Fibroblast of skin of right quadriceps (primary cell): ENCODE measurements at places on chromosomes 4 and X.

DNA sequence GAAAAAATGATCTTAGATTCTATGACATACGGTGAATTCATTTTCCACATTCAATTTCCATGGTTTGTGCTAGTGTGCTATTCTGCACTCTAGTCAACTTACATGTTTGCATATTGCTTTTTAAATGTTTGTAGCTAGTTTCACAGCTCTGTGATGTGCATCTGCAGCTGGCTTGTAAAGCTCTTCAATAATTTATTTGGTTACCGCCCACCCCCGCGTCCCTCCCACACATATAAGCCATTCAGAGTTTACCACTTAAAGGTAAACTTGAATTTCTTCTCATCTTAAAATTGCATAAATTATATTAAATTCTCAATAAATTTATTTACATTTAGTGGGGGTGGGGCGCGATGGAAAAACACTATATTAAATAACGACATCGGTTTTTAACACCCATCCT is 291 bp upstream of the NBDY start:
- DNase-seq = peak; percentile 17

DNA sequence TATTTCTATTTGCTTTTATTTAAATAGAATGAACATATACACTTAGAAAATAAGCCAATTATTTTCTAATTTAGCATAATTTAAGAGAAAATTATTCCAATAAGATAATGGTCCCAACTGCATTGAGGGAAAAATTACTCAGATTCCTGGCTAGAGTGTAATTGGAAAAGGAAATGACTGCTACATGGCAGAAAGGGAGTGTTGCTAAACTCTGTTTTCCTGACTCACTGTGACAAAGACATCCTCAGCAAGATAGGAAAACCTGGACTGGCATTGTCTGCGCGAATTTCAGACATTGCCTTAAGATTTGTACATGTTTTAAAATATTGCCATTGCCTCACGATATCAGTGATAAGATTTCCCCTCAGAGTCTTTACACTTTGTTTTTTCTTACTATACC is 8.2 kb downstream of the TNIP3 start:
- DNase-seq = peak; percentile 90

GRCh38 chrX:3134316-3134945 is 93.2 kb downstream of the ARSF start:
- peak; percentile 69 for DNase-seq

- peak; percentile 40 for DNase-seq
Observed at GRCh38 chr4:106238820-106239420, 77.1 kb downstream of the TBCK start.

DNA sequence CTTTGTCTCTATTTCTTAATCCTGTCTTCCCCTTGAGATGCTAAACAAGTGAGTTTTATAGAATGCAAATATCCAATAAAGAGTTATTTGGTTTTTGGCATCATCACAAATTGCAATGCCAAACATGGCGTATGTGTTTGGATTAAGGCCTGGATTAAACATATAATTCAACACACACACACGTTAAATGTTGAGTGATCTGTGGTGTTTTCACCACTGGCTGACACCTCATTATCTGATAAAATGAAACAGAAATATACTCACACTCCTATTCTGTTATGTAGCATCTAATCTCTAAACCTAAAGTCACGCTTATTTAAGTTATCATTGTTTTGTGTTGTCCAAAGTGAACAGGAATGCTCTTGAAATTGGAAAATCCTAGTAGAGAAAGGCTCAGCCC is 506.2 kb downstream of the FSTL5 start:
- no peak for DNase-seq

- peak; percentile 1 for DNase-seq
Observed at GRCh38 chrX:138775517-138775916, 64.0 kb upstream of the FGF13 start.

DNA sequence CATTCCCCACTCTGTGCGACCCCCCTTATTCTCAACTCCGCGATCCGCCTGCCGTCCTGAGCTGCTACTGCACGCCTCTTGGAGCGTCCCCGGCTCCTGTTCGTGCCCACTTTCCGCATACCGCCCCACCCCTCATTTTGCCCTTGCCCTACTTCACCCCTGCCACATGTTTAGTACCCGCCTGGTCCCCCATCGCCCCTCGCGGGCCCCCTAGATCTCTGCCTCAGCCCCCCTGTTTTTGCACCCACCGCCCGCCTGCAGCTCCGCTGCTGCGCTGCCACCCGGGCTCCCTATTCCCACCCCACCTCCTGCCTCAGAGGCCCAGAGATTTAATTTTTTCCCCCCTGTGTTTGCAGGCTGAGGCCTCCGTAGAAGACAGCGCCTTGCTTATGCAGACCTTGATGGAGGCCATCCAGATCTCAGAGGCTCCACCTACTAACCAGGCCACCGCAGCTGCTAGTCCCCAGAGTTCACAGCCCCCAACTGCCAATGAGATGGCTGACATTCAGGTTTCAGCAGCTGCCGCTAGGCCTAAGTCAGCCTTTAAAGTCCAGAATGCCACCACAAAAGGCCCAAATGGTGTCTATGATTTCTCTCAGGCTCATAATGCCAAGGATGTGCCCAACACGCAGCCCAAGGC is 1.4 kb downstream of the MAGED1 start:
- DNase-seq = peak; percentile 21

DNA sequence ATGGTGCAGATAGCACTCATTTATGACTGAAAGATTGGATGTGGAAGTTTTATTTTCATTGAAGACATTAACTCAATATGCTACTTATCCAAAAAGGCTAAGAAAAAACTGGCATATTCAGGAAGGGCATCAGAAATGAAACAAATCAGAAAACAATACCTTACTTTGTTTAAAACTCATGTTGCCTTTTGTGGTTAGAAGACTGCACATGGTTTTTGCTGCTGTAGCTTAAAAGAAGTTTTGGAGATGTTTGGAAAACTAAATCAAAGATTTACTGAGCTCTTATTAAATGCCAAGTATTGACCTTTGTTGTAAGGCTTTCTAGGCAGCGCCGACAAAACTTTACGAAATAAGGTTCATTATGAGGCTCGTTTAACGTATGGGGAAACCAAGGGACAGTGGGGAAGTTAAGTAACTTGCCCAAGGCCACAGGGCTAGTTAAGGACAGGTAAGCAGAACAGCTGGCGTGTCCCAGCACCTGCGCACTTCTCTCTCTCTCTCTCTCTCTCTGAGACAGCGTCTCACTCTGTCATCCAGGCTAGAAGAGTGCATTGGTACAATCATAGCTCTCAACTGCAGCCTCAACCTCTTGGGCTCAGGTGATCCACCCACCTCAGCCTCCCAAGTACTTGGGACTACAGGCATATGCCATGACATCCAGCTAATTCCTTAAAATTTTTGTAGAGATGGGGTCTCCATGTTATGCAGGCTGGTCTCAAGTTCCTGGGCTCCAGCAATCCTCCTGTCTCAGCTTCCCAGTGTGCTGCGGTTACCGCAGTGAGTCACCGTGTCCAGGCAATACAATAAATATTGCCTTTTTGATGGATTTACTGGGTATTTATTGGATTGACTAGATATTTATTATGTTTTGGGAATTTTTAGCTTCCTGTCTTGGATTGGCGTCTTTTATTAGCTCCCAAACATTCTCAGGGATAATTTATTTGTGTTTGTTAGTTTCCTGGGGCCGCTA is 16.1 kb downstream of the LRP2BP start:
- no peak for DNase-seq

- DNase-seq = no peak
Observed at GRCh38 chrX:93985344-93986307, 311.6 kb downstream of the FAM133A start.

- peak; percentile 37 for DNase-seq
Observed at GRCh38 chrX:103628386-103629317, at the start of gene TCEAL1. TCEAL1 (plus strand) TSS chrX:103628975; CDS start chrX:103629917, 942 bp downstream.

GRCh38 chr4:121376556-121376955 is 4.3 kb downstream of the QRFPR start:
- no peak for DNase-seq

- DNase-seq = peak; percentile 29
Observed at GRCh38 chr4:84726356-84726755, 143.4 kb downstream of the CDS1 start.

DNA sequence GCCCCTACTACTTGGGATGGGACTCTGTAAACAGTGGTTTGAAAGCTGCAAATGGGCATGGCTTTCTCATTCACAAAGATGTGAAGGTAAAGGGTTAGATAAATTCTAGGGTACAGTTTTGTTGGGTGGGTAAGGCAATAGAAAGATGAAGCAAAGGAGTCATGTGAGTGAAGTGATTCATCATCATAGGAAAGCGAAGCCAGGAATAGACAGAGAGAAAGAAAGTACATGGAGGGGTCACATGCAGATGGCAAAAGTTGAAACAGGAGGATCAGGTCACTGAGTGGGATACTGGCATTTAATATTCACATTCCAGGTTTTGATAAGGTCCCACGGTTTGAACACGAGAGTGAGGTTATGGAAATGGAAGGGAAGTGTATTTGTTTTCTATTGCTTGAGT is 8.2 kb upstream of the ABCG2 start:
- no peak for DNase-seq

DNA sequence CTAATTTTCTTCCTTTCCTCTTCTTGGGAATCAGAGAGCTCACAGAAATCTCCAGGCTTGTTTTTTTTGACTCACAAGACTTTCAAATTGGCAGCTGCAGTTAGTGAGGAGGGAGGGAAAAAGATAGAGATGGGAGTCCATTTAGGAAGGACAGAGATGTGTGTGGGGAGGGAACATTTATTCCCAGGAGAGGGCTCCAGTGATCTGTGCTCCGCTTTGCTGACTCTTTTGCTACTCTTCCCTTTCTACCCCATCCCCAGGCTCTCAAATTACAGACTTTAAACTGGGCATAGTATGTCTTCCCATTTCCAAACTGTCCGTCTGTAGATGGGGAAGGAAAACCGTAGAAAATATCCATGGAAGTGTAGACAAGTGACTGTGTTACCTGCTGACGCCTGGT is 39.1 kb upstream of the UCP1 start:
- DNase-seq = no peak

GRCh38 chr4:41218703-41219102 is 4.4 kb upstream of the APBB2 start:
- DNase-seq = no peak

- DNase-seq = no peak
Observed at GRCh38 chr4:7268941-7269340, 76.6 kb downstream of the SORCS2 start.

DNA sequence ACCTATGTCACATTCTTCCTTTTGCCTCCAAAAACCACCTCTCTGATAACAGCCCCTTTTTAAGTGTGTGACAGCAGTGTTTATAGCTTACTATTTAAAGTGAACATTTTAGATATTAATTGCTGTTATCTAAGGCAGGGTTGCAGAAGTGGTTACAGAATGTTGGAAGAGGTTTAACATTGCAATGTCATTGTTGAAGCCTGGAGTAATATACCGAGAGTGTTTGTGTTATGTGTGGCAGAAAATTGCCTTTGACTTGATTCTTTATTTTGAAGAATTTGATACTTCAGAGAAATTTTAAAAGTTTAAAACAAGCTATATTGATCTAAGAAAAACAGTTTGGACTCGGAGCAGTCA is 37.1 kb downstream of the SMARCAD1 start:
- DNase-seq = no peak

DNA sequence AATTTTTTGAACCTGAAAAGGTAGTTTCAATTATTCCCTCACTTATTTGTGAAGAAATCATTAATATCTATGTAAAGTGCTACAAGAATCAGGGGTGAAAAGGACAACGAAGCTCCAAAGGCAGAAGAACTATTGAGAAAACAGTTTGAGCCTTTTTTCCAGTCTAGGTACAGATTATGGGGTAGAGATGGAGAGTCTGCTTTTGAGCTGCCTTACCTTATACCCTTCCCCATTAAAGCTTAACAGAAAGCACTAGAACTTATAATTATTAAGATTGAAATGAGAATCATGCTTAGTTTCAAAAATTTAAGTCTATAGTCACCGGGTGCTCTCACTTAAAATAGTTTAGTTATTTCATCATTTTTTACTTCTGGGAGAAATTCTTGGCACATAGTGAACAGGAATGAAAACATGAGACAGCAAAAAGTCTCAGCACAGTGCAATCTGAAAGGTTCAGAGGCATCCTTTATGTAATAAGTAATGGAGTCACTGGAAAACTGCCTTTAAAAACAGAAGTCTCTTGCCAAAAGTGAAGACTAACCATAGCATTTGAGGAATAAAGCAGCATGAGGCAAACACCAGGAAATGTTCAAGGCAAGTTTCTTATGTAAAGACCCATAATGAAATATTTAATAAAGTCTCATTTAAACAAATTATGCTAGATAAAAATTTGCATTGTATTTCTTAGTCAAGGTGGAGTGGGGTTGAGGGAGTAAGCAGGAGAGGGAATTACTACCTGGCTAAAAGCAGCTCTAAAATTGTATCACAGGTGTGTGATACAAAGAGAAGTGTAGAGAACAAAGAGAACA is 5.1 kb upstream of the DCLK2 start:
- DNase-seq = peak; percentile 94

DNA sequence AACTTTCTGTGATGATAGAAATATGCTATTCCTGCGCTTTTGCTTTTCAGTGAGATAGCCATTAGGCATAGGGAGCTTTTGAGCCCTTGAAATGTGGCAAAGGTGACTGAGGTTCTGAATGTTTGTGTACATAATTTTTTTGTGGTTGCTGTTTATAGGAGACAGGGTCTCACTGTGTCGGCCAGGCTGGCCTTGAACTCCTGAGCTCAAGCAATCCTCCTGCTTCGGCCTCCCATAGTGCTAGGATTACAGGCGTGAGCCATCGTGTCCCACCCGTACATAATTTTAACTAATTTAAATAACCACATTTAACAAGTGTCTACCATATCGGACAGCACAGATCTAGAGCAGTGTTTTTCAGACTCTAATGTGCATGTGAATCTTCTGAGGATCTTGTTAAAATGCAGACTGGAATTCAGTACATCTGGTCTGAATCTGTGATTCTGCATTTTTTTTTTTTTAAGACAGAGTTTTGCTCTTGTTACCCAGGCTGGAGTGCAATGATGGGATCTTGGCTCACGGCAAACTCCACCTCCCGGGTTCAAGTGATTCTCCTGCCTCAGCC is 45.3 kb downstream of the CASP6 start:
- DNase-seq = no peak

- DNase-seq = no peak
Observed at GRCh38 chr4:127660284-127660885, 27.6 kb downstream of the INTU start.

DNA sequence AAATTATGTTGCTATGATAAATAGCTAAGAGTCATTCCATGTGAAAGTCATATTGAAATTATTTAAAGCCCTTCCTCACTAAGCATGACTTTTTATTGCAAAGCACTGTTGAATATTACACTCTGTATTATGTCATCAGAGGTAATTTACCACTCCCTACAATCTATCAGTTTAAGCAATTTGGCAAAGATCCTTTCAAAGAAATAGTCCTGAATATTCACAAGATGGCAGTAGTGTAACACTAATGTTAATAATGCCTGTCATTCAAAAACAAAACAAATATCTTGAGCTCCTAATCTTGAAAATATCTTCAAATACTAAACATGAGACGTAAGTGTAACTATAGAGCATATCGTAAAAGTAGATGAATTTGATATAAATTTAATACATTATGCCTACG is 208.6 kb upstream of the TECRL start:
- no peak for DNase-seq

DNA sequence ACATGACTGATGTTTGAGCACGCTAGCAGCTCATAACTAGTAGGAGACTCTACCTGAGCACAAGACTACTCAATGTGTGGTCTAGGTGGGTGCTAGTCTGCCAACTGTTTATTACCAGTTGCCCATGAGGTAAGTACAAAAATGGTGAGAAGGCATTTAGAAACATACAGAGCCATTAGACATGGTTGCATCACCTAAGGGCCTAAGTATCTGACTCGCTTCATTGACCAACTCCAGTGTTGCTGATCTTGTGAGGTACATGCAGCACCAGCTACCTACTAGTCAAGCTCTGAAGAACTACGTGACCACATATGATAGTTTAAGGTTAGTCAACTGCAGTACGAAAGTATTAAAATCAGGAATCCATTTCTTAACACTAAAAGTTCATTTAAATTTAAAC is 39.9 kb downstream of the APBB2 start:
- DNase-seq = no peak
